ENCODE measurements at places on chromosomes 3 and 15. TPM values are rescaled to one million over a fixed set of nuclear protein-coding genes. Genes with fewer than 3 reads are reported as not detected.
A peak's percentile ranks its signal among the peaks of the same experiment; 100 is the strongest.

DNA sequence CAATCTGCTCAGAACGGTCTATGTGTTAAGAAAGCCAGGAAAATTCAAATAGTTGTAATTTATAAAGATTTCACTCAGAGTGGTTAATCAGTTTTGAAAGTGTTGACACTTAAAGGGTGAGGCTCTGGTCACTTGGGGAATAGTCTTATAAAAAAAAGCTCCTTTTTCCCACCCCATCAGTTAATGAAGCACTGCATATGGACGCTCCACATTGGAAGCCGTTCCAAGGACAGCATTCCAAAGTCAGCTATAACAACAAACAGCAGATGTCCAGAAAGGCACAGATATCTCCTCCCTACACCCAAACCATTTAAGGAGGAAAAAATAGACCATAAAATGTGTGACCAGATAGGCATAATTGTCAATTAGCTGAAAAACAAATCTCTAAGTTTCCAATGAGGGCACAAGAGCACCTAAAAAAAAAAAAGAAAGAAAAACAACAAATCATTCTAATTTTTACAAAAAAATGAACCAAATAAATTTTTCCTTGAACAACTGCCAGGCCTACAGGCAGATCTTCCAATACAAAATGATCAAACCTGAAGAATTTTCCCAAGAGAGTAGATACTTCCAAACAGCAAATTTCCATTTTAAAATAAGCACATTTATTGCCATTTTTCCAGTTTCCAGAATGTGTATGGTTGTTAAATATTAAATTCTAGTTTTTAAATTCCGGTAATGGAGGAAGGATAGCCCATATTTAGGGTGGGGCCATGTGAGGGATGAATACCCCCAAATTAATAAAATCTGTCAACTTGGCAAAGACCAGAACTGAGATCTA, 198.3 kb downstream of the ERC2 start:
- DNase-seq, result no peak

DNA sequence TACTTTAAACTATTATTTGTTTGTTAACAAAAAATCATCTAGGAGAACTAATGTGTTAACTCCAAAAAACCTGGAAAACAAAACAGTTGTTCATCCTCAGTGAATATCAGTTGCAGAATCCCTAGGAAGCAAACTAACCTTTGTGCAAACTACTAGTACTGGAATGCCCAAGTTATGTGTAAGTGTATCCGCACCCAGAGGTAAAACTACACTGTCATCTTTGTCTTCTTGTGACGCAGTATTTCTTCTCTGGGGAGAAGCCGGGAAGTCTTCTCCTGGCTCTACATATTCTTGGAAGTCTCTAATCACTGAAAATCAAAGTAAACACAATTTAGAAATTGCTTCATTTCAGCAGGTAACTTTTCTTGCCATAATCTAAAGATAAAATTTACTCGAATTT, 29.8 kb downstream of the DYNC1LI1 start:
- no peak for DNase-seq

DNA sequence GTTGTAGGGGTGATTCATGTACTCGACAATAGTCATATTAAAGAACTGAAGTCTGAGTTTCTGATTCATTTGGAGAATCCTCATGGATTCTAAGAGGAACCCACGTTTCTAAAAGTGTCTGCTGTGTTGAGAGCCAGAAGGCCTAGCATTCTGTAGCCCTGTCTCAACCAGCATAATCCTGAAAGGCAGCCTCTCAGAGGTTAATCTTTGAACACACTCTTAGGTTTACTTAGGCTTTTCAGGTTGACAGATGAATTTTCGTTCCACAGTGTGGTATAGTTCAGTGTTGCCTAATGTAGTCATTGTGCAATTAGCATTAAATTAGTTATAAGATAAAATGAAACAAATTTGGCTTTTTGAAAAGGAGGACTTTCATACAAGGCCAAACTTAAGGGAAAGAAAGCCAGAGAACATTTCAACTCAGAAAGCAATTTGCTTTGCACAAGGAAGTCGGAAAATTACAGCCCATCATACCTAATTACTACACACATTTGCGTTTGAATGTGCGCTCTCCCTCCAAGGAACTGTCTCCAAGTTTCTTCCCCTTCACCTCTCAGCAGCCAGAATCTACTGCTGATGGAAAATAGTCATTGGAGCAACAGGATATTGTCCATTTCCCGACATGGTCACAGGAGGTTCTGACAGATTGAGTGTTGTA, 42.0 kb downstream of the AGBL1 start:
- no peak for DNase-seq

DNA sequence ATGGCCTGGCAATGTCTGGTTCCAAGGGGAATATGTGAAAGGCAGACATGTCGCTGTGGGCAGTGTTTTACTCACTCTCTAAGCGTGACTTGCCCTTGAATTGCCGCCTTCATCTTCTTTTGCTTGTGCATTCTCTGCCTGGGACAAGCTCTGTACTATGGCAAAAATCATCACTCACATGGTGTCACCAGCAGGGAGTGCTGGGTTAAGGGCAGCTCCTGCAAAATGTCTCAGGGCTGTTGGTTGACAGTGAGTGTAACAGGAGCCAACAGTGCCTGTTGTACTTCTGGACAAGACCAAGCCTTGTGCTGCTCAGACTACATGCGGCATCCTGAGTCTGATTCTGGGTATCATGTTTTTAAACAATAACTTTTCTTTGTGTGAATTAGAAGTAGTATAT, 45.3 kb upstream of the KY start:
- no peak for DNase-seq

GRCh38 chr3:126309165-126309564, 48.0 kb downstream of the KLF15 start:
- peak; percentile 24 for DNase-seq

- DNase-seq, result peak; percentile 8
These were observed 2.5 kb upstream of the MECOM start for GRCh38 chr3:169666076-169666375.

- no peak for DNase-seq
These were observed 12.0 kb upstream of the ZNF592 start for GRCh38 chr15:84736375-84736774.

GRCh38 chr3:47365213-47366153, 15.3 kb upstream of the PTPN23 start:
- peak; percentile 28 for DNase-seq

GRCh38 chr3:63960048-63960711, 48.0 kb upstream of the SCAANT1 start:
- peak; percentile 53 for DNase-seq

- DNase-seq, result no peak
These were observed 9.7 kb downstream of the TTC23 start for GRCh38 chr15:99239545-99240198.

DNA sequence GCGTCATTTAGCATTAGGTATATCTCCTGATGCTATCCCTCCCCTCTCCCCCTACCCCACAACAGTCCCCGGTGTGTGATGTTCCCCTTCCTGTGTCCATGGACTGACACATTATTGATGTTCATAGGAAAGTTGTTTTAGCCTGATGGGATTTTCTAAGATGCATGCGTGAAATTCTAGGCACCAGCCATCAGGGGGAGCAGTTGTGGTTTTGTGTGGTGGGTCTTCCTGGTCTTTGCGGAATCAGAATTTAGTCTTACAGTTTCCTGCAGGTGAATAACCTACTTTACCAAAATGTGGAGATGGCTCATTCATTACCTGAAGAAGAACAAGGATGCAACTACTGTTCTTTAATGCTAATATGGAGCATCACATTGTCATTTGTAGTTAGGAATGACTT, 455.0 kb upstream of the THBS1 start:
- no peak for DNase-seq

- DNase-seq, result no peak
These were observed 108.8 kb downstream of the LRRK1 start for GRCh38 chr15:101027920-101028319.

- DNase-seq, result no peak
These were observed 27.8 kb downstream of the PLEKHO2 start for GRCh38 chr15:64869501-64869900.

- DNase-seq, result no peak
These were observed 194.5 kb downstream of the CPNE4 start for GRCh38 chr3:131840156-131840797.

GRCh38 chr3:100993309-100993708, at the start of gene ABI3BP:
Gene ABI3BP, minus strand, starts transcription at chr3:100993421. Its CDS starts 37 bp downstream, at chr3:100993384.
- DNase-seq, result peak; percentile 82

DNA sequence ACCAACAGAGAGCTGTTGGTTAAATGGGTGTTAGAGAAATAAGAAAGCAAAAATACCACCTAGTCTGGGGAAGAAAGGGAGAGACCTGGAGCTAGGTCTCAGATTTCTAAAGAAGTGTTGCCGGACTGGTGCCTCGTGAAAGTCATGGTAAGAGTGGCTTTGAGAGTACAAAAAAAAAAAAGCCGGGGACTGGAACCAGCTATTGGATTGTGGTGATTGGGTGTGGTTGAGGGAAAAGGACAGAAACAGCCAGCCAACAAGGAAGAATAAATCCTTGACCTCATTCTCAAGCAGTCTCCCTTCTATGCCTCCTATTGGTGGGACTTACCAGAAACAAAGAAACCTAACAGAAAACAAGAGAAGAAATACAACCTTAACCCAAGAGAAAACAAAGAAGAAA, 346.4 kb upstream of the KCNMB2 start:
- DNase-seq, result no peak

DNA sequence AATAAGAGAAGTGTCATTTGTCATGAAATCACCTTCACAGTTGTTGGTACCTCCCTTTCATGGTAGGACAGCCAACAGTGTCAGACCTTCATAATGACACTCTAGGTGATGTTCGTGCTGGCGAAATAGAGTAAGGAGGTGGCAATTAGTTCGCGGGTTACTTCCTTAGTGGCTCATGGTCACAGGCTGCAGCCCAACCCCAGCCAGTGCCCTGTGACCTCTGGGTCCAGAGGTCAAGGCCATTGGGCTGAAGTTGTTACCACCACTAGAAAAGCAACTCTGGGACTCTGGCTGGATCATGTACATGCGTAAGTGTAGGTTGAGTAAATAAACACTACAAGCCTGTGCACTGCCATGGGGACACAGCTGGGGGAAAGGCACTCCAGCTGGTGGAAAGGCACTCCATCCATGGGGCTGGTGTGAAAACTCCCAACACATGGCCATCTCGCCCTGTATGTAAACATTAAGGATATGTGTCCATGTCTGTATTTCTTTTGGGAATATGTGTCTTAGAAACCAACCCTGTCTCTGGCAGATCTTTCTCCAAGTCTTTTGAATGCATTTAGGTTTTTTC, 106.7 kb downstream of the RYK start:
- DNase-seq, result no peak

GUCA1C gene
- not detected for total RNA-seq

SPINK8 gene
- total RNA-seq, result not detected

EFHB gene
- not detected for total RNA-seq

CACNA1D gene
- 58.2 TPM for total RNA-seq

CPLX3 gene
- total RNA-seq, result not detected

GMNC gene
- not detected for total RNA-seq
